ENCODE measurements at places on chromosomes 16 and 17.

DNA sequence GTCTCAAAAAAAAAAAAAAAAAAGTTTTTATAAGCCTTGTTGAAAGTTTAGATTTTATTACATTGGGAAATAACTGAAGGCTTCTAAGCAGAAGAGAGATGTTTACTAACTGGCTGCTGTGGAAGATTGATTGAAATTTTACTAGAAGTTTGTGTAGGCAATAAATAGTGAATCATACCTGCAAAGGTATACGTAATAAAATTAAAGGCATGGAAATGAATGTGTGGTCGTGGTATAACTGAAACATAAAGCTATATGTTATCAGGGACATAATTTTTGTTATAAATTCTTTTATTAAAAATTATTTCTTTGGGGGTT is 8.7 kb downstream of the LUC7L3 start:
- DNase-seq = no peak

DNA sequence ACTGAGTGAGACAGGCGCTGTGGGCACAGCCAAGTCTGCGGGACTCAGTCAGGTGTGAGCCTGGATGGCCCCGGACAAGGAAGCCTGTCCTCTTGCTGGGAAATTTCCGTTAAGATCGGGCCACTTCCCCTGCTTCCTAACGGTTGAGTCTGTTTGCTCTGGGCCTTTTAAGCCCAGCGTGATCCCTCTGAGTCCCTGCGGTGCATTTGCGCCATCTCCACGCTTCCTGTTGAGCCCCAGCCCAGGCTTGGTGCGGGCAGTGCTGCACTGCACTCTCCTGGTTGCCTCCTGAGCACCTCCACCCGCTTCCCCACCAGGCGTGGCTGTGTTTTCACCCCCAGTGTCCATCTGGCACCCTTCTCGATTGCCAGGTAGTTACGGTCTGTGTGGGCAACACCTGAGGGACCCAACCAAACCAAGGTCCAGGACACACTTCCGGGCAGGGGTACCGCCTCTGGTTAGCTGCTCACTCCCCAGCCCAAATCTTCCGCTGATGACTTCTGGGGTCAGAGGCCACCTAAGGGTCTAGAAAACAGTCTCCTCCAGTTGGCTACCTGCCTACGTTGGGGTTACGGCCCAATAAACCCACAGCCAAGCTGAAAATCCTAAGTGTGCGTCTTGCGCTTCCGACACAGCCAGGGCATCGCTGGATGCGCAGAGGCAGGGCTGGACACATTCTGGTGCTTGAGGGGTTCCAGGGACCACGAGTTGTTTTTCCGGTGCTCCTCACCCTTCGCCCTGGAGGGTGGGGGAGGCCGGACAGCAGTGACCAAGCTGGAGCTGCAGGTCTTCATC is 1.4 kb upstream of the SLC25A10 start:
- no peak for DNase-seq

DNA sequence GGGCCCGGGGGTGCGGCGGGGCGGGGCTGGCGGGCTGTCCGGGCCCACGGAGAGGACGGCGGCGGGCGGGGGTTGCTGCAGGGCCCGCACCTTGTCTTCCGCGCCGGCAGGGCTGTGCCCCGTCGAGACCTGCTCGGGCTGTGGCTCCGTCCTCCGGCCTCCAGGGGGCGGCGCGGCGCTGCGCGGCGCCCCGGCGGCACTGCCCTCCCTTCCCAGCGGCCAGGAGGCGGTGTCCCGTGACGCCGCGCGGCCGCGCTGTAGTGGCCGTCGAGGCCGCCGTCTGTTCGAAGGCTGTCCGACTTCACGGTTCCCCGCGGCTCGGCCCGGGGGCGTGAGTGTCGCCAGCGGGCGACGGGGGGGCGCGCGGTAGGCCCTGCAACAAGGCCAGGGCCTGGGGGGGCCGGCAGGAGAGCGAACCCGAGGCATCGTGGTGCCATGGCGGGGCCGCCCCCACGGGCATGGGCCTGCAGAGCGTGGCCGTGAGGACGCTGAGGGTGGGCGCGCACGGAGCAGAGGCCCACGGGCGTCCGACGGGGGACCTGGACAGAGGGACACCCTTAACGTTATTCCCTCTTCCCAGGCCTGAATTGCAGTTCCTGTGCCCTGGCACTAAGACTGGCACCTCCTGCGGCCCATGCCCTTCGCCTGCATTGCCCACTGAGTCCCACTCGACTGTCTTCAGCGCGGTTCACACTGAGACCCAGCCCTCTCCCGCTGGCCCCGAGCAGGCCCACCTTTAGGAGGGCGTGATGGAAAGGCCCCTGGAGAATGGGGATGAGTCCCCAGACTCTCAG is at the start of gene PLEKHG4:
PLEKHG4 (plus strand) TSS at position 237 of the 794 bp plus-strand sequence; CDS start at position 750, 513 bp downstream.
- DNase-seq = peak; percentile 90

- DNase-seq = no peak
Measured at GRCh38 chr16:64738321-64738960, 383.4 kb downstream of the CDH11 start.

DNA sequence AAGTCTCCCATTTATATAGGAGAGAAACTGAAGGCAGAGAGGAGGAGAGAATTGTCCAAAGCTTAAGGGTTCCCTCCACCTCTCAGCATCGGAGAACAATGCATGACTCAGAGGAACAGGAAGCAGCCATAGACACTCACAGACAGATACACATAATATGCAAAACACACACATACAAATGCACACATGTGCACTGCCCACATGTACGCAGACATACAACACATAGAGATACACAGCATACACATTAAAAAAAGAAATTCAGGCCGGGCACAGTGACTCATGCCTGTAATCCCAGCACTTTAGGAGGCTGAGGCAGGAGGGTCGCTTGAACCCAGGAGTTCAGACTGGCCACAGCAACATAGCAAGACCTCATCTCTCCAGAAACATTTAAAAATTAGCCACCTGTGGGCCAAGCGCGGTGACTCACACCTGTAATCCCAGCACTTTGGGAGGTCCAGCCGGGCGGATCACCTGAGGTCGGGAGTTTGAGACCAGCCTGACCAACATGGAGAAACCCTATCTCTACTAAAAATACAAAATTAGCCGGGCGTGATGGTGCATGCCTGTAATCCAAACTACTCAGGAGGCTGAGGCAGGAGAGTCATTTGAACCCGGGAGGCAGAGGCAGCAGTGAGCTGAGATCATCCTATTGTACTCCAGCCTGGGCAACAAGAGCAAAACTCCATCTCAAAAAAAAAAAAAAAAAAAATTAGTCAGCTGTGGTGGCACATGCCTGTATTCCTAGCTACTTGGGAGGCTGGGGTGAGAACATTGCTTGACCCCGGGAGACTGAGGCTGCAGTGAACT is 11.3 kb downstream of the ERAL1 start:
- no peak for DNase-seq
